ENCODE measurements at places on chromosomes 4 and X.
A peak's percentile ranks its signal among the peaks of the same experiment; 100 is the strongest.

GRCh38 chr4:10185518-10186227 is 69.1 kb upstream of the WDR1 start:
- no peak for DNase-seq

DNA sequence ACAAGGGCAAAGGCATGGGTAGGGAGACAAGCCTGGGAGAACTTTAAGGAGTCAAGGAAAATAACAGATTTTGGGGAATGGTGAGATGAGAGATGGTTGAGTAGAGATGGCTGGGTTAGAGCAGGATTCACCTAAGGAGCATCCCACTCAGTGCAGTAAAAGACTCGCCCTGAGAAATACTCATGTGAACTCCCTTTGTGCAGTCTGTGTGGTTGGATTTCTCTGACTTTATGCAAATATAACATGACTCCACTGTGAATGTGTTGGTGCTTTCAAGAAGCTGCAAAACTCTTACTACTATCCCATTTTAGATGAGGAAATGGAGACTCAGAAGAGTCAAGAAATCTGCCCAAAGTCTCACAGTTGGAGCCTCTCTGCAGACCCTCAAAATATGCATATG is 129.8 kb upstream of the LIMCH1 start:
- DNase-seq = no peak

GRCh38 chrX:69133921-69134542 is 31.2 kb downstream of the PJA1 start:
- DNase-seq = no peak

GRCh38 chrX:96433409-96434077 is 251.1 kb upstream of the DIAPH2 start:
- DNase-seq = no peak

GRCh38 chrX:31550158-31550557 is 478.3 kb upstream of the FTHL17 start:
- DNase-seq = no peak

DNA sequence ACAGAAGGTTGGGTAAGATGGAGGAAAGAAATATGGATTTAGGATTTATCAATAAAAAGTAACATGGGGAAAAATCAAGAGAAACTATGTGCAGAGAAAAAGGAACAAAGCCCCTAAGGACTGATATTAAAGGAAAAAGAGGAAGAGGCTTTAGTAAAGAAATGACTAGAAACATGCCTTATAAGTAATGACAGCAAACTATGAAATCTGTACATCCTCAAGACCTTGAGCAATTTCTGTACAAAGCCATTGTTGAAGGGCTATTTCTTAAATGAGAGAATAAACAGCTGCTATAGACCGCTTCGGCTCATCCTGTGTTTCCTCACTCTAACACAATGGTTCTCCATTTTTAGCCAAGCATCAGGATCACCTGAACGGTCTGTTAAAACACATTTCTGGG is 180.3 kb upstream of the ATOH1 start:
- DNase-seq = no peak

DNA sequence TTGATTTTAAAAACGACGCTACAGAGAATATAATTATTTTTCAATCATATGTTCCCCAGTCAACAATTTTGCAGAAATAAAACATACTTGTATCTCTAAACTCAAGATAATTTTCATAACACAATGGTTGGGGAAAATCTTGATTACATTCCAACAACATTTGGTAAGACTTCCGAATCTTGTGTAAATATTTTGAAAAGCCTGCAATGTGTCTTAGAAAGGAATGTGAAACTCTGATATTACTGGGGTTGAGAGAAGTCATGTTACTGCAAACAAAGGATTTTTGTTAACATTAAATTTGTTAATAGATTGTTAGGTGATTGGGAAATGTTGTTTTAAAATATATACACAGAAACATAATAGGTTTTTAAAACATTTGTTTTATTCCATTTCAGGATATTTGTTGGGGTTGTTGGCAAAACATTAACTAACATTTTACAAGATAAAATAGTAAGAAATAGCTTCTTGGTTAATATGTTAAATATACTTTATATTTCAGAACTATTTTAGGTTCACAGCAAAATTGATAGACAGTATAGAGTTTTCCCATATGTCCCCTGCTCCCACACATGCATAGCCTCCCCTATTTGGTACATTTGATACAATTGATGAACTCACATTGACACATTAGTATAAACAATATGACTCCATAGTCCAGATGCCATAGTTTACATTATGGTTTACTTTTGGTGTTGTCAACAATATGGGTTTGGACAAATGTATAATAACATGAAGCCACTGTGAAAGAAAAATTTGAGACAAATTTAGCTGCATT is 218.6 kb upstream of the FAM47A start:
- DNase-seq = no peak

DNA sequence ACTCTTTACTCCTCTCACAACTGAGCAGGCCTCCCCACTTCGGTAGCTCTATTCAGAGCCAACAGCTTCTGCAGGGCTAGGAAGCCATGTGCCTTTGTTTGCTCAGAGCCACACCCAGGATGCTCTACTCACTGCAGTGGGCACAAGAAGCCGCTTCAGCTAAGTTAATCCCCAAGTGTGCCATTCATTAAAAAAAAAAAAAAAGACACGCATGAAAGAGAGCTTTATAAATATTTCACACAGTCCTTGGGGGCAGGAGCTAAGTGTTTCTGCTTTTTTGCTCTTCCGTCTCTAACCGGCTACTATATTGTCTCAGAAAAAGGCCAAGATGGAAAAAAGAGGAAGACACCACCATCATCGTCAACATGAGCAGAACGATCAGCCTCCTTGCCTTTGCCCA is 8.1 kb downstream of the CRMP1 start:
- no peak for DNase-seq

DNA sequence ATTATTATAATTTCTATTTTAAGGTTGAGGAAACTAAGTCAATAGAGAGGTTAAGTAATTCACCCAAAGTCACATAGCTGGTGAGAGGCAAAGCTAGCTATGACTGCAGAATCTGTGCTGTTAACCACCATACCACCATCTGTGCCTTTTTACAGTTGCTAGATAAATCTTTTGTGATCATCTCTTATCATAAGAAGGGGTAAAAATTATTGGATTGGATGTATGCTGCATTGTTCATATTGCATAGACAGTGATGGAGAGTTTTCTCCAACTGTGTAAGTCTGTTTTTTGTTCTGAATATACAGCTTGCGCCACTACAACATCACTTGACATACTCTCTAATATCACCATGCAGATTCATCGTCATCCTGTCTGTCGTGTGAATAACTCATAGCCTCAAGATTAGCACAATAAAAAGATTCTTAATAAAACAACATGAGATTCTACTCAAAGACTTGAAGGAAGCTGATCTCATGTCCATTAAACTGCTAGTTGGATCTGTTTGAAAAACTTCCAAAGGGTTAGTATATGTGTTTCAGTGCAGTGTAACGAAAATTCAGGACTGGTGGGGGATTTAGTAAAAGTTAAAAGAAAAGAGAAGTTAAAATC is 495.9 kb downstream of the SPRY1 start:
- DNase-seq = no peak

DNA sequence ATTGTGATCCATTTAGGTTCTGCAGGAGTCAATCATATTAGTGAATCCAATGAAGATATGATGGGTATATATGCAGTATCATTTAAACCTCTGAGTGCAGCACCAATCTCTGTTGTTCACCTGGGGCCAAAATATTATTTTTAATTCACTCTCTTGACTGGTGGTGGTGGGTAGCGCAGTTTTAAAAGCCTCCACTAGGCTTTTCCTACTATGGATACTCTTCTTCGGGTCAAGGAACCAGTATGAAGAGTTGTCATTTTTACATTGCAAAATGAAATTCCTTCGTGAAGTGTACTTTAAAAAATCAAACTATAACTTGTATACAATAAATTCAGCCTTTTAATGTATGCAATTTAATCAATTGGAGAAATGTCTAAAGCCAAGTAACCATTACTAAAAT is 56.5 kb downstream of the QRFPR start:
- DNase-seq = no peak

DNA sequence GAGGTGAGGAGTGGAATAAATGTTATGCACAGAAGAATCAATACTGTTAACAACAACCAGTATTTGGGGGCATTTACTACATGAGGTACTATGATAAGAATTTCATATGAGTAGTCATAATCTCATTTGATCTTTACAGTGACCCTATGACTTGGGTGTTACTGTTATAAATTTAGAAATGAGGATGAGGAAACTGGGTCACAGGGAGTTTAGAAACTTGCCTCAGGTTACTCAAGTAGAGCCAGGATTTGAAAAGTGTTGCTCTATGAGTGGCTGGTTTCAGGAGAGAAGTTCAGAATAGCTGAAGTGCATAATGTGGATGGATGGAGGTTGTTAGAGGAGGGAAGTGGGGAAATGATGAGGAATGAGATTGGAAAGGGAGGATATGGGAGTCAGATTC is 16.6 kb upstream of the DDIT4L start:
- DNase-seq = no peak

- DNase-seq = no peak
Observed at GRCh38 chr4:173230062-173230461, 61.5 kb downstream of the GALNT7 start.

- no peak for DNase-seq
Observed at GRCh38 chrX:136159611-136160025, 12.3 kb downstream of the FHL1 start.

DNA sequence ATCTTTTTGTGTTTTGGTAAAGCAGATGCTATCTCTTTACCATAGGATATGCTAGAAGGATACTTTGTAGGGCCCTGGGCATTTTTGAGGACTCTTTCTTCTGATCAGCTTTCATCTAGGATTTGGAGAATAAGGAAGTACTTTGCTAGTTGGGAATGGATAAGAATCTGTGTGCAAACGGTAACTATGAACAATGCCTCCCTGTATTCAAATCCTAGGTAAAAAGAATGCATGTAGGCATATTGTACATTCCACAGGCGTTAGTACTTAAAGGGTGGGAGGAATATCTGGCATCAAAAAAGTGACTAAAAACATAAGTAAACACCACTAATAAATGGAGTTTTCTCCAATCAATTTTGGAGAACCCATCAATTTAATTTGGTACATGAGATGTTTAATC is 59.7 kb downstream of the SH3BGRL start:
- no peak for DNase-seq

DNA sequence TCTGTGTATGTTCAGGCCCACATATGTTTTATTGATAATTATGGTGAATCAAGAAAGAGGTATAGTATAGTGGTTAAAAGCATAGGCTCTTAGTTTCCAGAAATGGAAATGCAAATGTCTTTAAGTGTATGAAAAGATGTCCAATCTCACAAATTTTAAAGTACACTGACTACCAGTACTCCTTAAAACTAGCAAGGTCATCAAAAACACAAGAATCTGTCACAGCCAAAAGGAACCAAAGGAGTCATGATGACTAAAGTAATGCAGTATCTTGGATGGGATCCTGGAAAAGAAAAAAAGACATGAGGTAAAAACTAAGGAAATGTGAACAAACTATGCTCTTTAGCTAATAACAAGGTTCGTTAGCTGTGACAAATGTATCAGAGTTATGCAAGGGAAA is 661 bp upstream of the RBM41 start:
- no peak for DNase-seq

DNA sequence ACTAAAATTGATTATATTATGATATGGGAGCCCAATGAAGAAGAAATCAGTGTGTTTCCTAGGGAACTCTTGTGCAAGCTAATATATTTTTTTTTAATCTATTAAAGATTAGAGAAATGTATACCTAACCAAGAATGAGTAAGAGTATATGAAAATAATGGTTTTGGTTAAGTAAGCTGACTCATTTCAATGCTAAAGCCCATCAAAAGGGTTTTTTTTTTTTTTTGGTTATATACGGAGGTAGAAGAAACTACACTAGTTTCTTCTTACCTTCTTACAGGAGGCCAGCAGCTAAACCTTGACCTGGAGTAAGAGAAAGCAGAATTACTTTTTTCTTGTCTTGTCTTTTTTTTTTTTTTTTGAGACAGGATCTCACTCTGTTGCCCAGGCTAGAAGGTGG is 27.5 kb downstream of the RUFY3 start:
- DNase-seq = no peak

DNA sequence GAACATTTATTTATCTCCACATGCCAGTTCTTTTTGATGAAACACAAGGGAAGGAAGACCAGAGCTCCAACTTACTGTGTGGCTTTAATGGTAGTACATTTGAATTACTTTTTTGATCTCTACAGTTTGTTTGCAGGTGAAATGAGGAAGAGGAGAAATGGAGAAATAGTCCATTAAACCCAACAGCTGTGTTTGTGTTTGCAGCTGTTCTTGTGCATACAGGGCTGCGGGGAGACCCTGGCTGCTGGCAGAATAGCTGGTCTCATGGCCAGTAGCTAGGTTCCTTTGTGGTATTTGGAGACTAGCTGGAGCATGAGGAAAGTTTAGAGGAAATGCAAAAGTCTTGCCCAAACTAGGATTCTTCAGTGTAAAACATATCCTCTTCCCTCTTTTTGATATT is 374.8 kb downstream of the GPAT3 start:
- no peak for DNase-seq

- peak; percentile 25 for DNase-seq
Observed at GRCh38 chr4:87309625-87310024, 13.1 kb downstream of the HSD17B13 start.

- DNase-seq = peak; percentile 17
Observed at GRCh38 chrX:77087529-77088169, 359.5 kb upstream of the FGF16 start.

- DNase-seq = no peak
Observed at GRCh38 chr4:10178763-10179162, 62.2 kb upstream of the WDR1 start.

DNA sequence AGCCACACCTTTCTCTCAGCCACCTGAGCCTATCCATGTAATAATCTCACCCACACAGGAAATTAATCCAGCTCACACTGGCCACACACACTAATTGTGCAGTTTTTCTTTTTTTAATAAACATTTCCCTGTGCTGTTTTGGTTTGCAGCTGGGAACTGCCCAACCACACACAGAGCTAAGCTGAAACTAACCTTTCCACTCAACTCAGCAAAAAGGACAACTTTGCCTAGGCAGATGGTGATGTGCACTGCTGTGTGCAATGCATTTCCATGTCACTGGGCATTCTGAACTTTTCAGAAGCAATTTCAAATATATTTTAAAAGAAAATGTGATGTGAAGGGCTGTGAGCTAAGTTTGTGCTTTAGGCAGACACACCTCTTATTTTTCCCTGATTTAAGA is 70.0 kb upstream of the TLL1 start:
- no peak for DNase-seq

DNA sequence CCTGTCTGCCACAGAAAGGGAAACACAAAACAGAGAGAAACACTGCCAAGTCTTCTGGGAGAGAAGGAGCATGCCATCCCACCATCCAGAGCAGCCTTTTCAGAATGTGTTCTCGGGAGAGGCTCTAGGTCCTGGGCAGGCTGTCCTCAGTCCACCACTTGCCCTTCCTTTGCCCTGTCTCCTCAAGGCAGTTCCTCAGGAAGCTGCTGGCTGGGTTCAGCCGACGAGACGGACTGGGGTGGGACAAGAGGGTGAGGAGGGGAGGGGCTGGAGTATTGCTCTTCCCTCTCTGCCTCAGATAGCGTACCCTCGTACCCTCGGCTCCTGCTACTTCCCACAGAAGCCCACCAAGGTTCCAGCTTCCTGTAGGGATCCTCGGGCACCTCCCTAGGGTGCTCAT is 26.6 kb upstream of the LGI2 start:
- DNase-seq = no peak

GRCh38 chrX:40097504-40098263 is at the start of gene BCOR:
Gene BCOR, minus strand, starts transcription at chrX:40097958. Its CDS starts 20,029 bp downstream, at chrX:40077929.
- no peak for DNase-seq
